Hair follicular keratinocyte (primary cell): ENCODE measurements at places on chromosomes 12 and 14. TPM values are rescaled to one million over a fixed set of nuclear protein-coding genes. Genes with fewer than 3 reads are reported as not detected.

The TMEM117 gene
- total RNA-seq, result 6.8 and 19.5 TPM in 2 replicates

The TSPAN19 gene
- total RNA-seq, result 0.55 and 0.57 TPM in 2 replicates

The STON2 gene
- 63.0 and 81.2 TPM in 2 replicates for total RNA-seq

The PMEL gene
- total RNA-seq, result 1.8 and 3.4 TPM in 2 replicates

The TPH2 gene
- not detected in 2 replicates for total RNA-seq

The CDCA3 gene
- total RNA-seq, result 16.6 and 52.9 TPM in 2 replicates

The HOXC4 gene
- 4.1 and 4.4 TPM in 2 replicates for total RNA-seq

The C12orf60 gene
- total RNA-seq, result 1.7 and 2.7 TPM in 2 replicates

The FIGNL2 gene
- total RNA-seq, result not detected in 2 replicates

The ABHD4 gene
- total RNA-seq, result 6.8 and 15.3 TPM in 2 replicates

The LRP10 gene
- total RNA-seq, result 83.4 and 117 TPM in 2 replicates

The ERBB3 gene
- 6.2 and 14.0 TPM in 2 replicates for total RNA-seq

The TMX1 gene
- 35.2 and 45.6 TPM in 2 replicates for total RNA-seq

The KICS2 gene
- total RNA-seq, result 7.3 and 11.5 TPM in 2 replicates

The MORN3 gene
- total RNA-seq, result 1.6 TPM in 1 of 2 replicates, not detected in the other

The RHEBL1 gene
- 2.1 and 3.9 TPM in 2 replicates for total RNA-seq

The KRT79 gene
- total RNA-seq, result not detected in 2 replicates

The LYZ gene
- not detected in 2 replicates for total RNA-seq

The BEGAIN gene
- total RNA-seq, result 1.1 and 3.0 TPM in 2 replicates

The ZNF891 gene
- 0.11 and 0.23 TPM in 2 replicates for total RNA-seq

The EIF2B2 gene
- 65.4 and 81.2 TPM in 2 replicates for total RNA-seq

The FOXJ2 gene
- 6.3 and 7.3 TPM in 2 replicates for total RNA-seq

The TAS2R8 gene
- total RNA-seq, result not detected in 2 replicates

The EPYC gene
- total RNA-seq, result not detected in 2 replicates

The RFX4 gene
- not detected in 2 replicates for total RNA-seq

The DIO2 gene
- not detected in 2 replicates for total RNA-seq

The GLT8D2 gene
- total RNA-seq, result 10.7 and 15.4 TPM in 2 replicates

The MIPOL1 gene
- 3.7 and 5.2 TPM in 2 replicates for total RNA-seq

The DPPA3 gene
- not detected in 2 replicates for total RNA-seq

The AGAP2 gene
- total RNA-seq, result 0.80 and 0.94 TPM in 2 replicates

The TMEM229B gene
- 3.0 and 3.1 TPM in 2 replicates for total RNA-seq

The HOXC9 gene
- 3.5 and 5.2 TPM in 2 replicates for total RNA-seq

The ZBTB25 gene
- 3.4 and 3.8 TPM in 2 replicates for total RNA-seq

The C12orf50 gene
- total RNA-seq, result not detected in 2 replicates

The ZC2HC1C gene
- 0.57 TPM in 1 of 2 replicates, not detected in the other for total RNA-seq

The CCDC184 gene
- 0.08 TPM in 1 of 2 replicates, not detected in the other for total RNA-seq

The CD4 gene
- total RNA-seq, result not detected in 2 replicates

The KCNC2 gene
- not detected in 2 replicates for total RNA-seq

The PPP1R12A gene
- 33.8 and 41.0 TPM in 2 replicates for total RNA-seq

The CHGA gene
- not detected in 2 replicates for total RNA-seq

The OR4E2 gene
- total RNA-seq, result not detected in 2 replicates

The NOPCHAP1 gene
- 12.3 and 14.5 TPM in 2 replicates for total RNA-seq

The SERPINA6 gene
- not detected in 2 replicates for total RNA-seq

The TMEM52B gene
- total RNA-seq, result not detected in 2 replicates

The VWF gene
- total RNA-seq, result not detected in 2 replicates

The FAM181A gene
- 0.80 TPM in 1 of 2 replicates, not detected in the other for total RNA-seq

The FOXN4 gene
- total RNA-seq, result not detected in 2 replicates

The SLCO1B3 gene
- total RNA-seq, result not detected in 2 replicates

The EXOC3L4 gene
- total RNA-seq, result not detected in 2 replicates

The CISTR gene
- not detected in 2 replicates for total RNA-seq

The DHRS4 gene
- 41.8 and 51.1 TPM in 2 replicates for total RNA-seq

The GARIN6 gene
- total RNA-seq, result not detected in 2 replicates
